HAP-1 (cell line): ENCODE measurements at places on chromosomes 5 and 9.

DNA sequence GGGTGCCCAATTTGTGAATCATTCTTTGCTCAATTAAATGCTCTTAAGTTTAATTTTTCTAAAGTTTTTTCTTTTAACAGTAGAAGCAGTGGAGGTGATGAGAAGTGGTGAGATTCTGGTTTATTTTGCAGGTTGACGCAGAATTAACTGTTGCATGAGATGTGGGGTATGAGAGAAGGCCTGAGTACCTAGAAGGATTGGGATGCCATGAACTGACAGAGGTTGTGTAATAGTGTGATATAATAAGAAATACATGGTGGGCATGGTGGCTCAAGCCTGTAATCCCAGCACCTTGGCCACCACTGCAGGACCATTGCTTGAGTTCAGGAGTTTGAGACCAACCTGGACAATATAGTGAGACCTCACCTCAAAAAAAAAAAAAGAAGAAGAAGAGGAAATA lies 8.4 kb upstream of the SH3TC2 start:
- DNase-seq, result no peak

DNA sequence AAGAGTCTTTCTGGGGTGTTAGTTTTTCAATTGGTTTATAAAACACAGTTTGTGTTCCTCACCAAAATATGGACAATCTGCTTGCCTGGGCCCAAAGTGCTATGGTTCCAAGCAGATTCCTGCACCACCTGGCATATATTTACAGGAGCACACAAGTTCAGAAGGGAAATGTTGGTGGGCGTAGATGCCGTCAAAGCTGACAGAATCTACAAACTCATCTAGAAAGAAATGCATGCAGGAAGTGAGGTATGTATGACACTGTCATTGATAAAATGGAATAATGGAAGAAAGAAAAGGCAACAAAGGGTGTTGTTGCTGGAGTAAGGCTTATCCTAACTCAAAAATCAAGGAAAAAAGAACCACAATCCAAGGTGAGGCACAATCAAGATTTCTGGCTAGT lies 225.8 kb downstream of the MLLT3 start:
- DNase-seq, result no peak

DNA sequence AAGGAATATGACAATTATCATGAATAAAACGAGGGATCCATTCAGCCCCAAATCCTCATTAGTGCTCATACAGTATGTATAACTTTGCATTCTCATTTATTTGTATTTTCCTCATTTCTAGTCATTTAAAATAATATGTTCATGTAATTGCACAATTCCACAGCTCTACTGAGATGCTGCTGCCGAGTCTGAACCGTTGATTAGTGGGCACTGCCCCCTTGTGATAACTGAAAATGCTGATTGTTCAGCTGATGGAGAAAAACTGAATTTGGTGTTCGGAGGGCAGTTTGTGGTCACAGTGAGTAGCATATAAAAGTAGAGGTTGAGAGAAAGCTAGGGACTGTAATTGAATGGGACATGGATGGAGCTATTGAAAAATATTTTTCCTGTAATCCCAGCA lies 12.2 kb upstream of the GPR151 start:
- no peak for DNase-seq

- no peak for DNase-seq
Measured at GRCh38 chr5:144583541-144584449, 413.1 kb downstream of the KCTD16 start.

DNA sequence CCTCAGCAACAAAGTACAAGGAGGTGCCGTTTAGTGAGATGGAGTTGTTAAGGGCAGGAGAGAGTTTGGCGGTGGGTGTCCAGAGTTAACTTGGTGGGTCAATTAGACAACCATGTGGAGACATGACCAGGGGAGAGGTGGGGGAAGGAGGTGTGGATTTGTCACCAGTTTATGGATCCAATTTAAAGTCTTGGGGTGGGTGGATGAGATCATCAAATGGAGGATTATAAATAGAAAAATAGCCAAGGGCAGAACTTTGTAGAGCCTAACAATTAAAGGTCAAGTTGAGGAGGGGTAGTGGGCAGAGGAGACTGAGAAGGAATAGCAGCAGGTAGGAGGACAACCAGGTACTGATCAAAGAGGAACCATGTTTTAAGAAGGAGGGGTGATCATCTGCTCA lies 108.7 kb upstream of the IL12B start:
- no peak for DNase-seq

DNA sequence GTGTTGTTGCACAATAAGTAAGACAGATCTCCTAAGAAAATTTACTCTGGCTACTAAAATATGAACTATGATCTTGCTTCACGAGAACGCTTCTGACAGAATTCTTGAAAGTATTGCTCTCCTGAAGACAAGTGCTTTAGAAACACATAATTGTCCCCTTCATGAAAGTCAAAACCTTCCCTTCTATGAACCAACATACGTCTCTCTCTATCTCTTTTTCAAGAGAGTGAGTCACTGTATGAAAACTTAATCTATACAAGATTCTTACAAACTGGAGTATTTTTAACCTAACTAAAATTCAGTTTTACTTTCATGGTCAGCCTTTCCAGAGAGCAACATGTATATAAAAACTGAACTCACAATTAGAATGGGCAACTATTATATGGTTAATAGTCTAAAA lies 688.0 kb upstream of the CTNND2 start:
- no peak for DNase-seq

DNA sequence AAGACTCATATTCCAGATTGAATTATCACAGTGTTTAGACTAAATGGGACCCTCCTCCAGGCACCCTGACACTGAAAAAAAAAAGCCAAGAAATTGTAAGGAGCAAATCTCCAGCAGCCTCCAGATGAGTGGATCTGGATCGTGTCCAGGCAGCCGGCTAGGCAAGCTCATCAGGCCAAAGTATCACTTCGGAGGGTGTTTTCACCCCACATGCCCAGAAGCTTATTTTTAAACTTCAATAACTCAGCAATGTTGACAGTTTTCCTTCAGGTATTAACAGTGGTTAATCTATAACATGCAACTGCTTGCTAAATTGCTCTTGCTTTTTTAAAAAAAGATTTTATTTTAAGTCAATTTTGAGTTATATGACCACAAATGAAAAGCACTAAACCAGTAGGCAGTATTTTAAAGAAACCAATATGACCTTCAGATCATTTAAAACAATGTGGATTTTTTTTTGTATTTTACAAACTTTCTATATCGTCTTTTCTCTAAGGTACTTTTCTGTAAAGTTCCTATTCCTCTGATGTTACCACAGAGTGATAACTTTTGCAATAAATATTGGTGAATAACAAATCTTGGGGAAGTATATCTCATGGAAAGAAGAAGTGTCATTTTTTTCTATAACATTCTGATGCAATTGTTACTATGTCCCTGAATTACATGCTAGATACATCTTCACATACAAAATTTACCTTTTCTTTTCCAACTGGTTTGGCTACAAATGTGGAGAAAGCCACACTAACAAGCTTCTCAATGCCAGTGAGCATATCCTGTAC lies 30.7 kb downstream of the ACOT12 start:
- no peak for DNase-seq

- no peak for DNase-seq
Measured at GRCh38 chr5:171261361-171261760, 47.7 kb upstream of the TLX3 start.

DNA sequence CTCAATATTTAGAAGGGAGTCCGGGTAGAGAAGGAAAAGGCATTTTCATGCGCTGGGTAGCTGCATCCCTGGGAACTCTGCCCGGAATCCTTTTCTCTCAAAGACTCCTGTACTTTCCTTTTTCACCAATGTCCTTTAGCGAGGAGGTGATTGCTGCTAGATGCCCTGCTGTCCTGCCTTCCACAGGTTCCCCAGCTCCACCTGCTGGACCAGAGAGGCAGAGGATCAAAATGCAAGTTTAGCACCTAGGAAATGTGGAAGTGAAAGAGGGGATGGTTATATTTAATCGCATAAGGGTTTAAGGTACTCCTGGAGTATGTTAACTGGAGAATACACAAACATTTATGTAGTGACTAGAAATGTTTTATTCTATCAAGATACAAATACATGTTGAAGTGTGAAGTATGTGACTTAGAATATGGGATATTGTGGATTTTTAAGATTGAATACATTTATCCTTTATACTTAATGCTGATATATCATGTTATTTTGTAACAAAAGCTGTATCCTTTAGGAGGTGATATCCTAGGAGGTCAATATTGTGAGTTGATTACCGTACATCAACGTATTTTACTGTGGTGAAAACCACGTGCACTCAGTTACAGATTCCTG lies 145.7 kb downstream of the ARHGAP26 start:
- peak; percentile 23 for DNase-seq

DNA sequence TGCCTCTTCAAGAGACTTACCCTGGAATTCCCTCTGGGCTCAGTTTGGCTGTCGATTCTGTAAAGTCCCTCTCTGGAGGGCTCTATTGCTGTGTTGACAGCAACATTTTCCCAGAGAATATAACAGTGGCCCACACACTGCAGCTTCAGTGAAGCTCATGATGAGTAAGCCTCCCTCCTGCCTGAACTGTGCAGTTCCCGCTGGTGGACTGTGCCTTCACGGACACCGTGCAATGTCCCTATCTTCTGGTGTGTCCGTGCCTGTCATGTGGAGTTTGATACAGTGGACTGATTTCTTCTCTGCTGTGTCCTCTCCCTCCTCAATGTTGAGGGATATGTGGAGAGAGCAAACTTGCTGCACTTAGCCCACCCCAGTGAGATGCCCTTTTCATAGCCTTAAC lies 109.0 kb downstream of the NTRK2 start:
- no peak for DNase-seq

DNA sequence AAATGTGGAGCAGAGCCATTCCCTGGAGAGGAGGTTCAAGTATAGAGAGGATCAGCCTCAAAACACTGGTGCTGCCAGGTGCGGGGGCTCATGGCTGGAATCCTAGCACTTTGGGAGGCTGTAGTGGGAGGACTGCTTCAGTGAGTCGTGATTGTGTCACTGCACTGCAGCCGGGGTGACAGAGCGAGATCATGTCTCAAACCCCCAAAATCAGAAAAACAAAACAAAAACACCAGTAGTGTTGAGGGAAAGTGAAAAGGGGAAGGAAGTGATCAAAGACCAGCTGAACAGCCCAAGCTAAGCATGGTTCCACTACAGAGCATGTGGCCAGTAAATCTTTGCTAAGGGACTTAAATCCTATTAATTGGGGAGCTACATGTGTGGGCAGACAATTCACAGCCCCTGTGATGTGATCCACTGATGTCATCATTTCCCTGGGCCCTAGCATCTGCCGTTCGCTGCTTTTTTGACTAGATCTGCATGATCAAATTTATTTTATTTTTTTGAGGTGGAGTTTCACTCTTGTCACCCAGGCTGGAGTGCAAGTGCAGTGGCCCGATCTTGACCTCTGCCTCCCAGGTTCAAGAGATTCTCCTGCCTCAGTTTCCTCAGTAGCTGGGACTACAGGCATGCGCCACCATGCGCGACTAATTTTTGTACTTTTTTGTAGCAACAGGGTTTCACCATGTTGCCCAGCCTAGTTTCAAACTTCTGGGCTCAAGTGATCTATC lies 2.7 kb upstream of the PCBD2 start:
- DNase-seq, result no peak

- DNase-seq, result no peak
Measured at GRCh38 chr5:122201365-122201764, 72.0 kb downstream of the ZNF474 start.

GRCh38 chr9:89715881-89716280 lies 111.1 kb downstream of the GADD45G start:
- DNase-seq, result no peak

DNA sequence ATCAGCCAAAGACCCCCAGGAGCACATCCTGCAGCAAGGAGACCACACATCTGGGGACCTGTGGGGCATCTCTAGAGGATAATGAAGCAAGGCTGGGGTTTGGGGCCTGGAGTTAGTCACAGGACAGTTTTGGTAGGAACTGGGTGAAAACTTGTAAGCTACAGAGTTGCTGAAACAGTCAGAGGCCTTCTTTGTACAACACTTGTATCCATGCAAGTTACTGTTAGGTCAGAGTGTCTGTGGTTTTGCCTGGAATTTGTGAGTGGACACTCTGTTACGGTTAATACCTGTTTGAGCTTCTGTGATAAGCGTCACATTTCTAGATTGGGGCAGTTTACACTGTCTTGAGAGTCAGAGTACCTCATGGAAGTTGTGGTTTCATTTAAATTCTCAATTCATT lies 22.6 kb upstream of the ASPN start:
- DNase-seq, result no peak

GRCh38 chr5:14696057-14696456 lies 31.5 kb downstream of the OTULIN start:
- no peak for DNase-seq

- DNase-seq, result no peak
Measured at GRCh38 chr9:79623799-79624721, 52.3 kb downstream of the TLE4 start.

- peak; percentile 67 for DNase-seq
Measured at GRCh38 chr9:4762108-4762885, 21.3 kb upstream of the AK3 start.

- no peak for DNase-seq
Measured at GRCh38 chr5:127697894-127698600, 5.1 kb upstream of the CCDC192 start.

DNA sequence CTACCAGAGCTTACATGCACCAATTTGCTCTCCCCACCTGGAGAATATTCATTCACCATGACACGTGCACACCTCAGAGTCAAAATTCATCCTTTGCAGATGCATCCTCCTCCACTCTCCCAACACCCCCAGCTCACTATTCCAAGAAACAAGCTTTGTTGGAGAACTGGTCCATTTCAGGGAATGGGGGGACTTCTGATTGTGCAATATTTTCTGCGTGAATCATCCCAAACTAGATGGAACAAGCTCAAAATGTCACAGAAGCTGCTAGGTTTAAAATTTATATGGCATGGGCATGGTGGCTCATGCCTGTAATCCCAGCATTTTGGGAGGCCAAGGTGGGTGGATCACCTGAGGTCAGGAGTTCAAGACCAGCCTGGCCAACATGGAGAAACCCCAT lies 3.6 kb downstream of the GLDC start:
- no peak for DNase-seq

GRCh38 chr9:136660971-136661550 lies 1.7 kb upstream of the EGFL7 start:
- no peak for DNase-seq

GRCh38 chr5:58751222-58751837 lies 168.5 kb downstream of the RAB3C start:
- DNase-seq, result no peak

DNA sequence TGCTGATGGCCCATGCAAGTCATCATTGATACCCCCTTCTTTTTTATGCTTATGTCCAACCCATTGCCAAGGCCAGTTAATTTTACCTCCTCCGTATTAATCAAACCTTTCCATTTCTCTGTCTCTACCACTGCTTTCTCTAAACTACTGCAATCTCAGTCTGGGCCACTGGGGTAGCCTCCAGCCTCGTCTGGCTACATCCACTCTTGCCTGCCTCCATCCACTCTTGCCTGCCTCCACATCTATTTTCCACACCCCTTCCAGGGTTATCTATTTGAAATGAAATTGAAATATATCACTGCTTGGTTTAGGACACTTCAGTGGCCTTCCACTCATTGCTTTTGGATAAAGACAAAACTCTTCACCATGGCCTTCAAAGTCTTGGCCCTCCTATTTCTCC lies 425.3 kb upstream of the CLINT1 start:
- no peak for DNase-seq

GRCh38 chr9:74804018-74804385 lies 83.7 kb downstream of the TRPM6 start:
- no peak for DNase-seq
